ENCODE measurements at places on chromosomes 12 and 14.
A peak's percentile ranks its signal among the peaks of the same experiment; 100 is the strongest.

- DNase-seq = no peak
Measured at GRCh38 chr12:47610686-47611252, 95.1 kb downstream of the RPAP3 start.

- DNase-seq = no peak
Measured at GRCh38 chr12:26185532-26186320, 9.6 kb upstream of the SSPN start.

DNA sequence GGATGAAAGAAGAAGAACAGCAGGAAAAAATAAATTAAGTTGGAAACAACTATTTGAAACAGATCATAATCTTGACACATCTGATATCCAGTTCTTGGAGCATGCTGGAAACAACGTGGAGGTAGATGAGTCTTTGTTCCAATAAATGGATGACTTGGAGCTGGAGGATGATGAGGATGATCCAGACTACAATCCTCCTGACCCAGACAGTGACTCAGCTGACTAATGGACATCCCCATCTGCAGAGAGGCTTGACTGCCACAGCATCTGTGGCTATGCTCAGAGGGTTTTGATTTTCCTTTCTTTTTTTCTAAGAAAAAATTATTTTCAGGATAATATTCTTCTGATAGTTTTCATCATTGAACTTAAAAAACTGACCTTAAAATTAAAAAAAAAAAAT is 6.2 kb upstream of the ZDHHC17 start:
- DNase-seq = no peak

DNA sequence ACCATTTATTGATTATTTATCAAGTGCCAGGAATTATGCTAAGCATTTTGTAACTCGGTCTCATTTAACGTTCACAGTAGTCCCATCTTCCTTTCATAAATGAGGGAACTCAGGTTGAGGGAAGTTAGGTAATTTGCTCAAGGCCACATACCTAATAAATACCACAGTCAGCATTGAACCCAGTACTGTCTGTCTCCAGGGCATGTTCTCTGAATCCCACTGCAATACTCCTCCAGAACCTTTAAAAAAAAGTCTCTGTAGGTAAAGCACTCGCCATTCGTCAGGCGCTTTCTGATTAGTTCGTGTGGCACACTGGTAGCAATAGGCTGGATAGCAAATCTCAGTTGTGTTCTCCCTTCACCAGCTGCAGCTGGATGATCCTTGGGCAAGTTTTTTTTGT is 14.3 kb downstream of the SLC17A8 start:
- DNase-seq = no peak

DNA sequence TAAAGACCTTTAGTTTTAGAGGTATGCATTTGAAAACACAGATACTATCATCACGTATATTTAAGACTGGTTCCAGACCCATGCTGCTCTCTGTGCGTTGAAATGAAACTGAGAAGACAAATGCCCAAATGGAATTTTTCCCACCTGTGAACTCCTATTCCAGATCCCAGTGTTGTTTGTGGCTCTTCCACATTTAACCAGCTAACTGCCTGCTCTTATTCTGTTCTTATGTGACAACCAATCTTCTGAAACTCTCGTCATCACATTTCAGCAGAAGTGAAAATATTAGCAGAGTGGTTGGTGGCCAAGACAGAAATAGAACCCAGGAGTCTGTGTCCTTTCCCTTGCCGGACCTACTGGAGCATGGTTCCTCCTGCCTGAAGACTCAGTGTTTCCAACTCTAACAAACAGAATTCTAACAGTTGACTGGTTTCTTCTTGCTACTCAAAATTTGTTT is 460.2 kb downstream of the RAD51B start:
- no peak for DNase-seq

DNA sequence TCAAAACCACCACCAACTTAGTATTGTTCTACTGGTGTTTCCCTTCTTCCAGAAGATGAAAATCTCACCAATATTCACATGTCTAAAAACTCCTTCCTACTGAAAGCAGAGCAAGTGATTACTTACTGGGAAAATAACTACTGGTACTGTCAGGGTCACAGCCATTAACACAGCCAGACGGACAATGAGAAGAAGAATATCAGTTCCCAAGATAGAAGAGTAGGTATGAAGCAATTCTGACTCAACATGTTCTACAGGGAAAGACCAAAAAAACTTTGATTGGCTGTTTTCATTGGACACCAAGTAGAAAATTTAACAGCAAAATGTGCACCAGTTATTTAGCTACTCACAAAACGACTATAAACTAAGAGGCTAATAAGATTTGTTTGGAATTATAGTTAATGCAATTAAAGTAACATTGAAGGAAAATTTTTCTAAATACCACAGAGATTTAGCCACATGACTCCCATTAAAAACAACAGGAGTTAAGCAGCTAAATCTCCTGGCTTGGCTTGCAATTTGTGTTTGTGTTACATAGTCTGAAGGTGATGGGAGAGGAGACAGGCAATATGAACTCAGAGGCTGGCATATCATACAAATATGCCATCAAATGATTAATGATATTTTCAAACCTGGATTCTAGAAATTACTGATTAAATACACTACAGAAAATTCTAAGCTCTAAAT is 9.5 kb downstream of the SLC38A2 start:
- DNase-seq = no peak

DNA sequence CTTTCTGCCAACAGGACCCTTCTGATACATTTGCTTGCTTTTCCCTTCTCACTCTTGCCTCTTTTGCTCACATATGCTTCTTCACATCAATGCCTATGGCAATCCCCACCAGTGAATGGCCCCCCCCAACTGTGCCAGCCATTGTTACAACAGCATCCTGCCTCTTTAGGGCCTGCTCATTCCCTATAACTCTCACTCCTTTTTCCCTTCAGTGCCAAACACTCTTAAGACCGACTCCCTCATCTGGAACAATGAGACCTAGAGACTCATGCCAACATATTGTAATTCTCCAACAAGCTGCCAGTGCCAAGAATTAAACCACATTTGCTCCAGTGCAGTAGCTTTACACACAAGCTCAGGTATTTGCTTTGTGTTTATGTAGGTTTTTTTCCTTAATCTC is 189.0 kb downstream of the SOX5 start:
- no peak for DNase-seq

DNA sequence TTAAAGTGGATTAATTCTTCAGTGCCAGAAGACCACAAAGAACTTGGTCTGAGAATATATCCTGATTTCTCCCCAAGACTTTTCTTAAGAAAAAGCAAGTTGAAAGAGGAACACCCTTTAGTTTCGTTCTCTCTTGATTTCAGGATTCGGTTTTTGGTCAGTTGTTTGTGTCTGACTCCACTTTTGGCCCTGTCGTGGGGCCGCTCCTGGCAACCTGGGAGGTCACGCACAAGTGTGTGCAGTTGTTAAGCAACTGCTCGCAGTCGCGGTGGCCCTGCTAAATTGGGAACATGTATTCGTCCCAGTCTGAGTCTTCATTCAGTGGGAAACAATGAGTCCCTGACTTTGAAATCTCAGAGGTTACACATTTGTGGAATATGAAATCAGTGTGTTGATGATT is 68.7 kb downstream of the RGS6 start:
- DNase-seq = no peak

DNA sequence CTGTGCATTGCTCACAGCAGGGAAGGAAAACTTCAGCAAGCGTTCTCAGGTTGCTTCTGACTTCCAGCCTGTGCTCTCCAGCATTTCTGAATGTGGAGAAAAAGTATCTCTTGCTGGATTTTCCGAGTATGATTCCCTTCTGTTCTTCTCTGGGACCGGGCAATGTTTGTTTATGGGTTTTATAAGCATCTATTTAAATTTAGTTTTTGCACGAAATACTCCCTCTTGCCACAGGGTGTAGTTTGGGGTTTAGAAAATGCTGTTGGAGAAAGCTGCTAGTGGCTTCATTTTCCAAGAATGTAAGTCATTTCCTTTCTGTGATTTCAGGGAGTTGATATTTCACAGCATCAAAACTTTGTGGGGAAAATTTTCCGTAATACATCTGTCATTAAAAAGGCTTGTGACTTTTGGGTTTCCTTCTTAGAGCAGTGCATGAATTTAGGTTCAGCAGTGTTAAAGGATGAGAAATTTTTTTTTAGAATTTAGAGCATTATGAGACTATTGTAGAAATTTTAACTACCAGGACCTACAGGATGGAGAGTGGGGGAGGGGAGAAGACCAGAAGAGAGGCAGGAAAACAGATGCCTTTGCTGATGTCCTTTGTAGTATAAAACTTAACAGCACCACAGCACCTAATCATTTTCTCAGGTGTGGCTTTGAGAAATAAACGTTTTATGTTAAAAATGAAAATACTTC is 1.5 kb downstream of the FRMD6 start:
- DNase-seq = peak; percentile 50

- DNase-seq = no peak
Measured at GRCh38 chr12:110365489-110366320, 37.8 kb downstream of the ANAPC7 start.
